Fibroblast of the conjunctiva (primary cell): ENCODE measurements at places on chromosomes 4 and X.

DNA sequence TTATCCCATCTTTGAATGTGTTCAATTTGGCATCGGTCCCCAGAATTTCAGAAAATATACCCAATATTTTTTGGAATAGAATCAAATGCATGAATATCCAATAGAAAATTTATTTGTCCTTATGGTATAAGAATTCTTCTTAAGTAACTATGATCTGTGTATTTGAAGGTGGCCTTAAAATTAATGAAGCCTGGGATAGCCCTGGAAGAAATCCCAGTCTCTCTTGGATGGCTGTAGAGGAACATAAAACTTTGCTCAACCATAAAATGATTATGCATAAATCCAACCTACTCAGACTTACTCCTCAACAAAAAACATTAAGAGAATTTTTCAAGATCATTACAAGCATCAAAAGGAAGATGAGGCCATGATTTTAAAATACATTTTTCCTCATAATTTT, 269.4 kb upstream of the SMIM31 start:
- DNase-seq = no peak

- no peak for DNase-seq
These were observed 56.0 kb downstream of the NOP14 start for GRCh38 chr4:2907226-2907625.

DNA sequence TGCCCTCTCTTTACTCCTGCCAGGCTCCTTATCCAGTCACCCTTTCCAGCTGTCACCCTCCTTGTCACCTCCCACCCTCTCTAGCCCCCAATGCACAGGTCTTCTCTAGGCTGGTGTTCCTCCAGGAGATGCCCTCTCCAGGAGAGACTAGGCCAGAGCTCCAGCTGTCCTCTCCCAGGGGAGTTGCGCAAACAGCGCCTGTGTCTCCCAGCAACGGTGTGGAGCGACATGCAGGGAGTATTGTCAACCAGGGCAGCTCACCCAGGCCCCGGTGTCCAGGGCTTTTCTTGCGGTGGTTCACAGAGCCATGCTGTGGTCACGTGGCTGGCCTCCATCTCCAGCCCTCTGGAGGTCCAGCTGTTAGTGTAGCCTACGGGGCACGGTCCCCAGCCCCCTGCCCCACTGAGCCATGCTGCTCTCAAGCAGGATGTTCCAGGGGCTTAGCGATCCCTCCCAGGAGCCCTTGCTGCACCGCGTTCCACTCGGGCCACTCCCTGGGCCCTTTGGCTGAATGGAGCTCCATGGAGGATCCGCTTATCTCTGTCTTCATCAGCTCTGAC, 34.8 kb downstream of the CCNQ start:
- DNase-seq = no peak

GRCh38 chrX:675279-675954, 44.8 kb downstream of the SHOX start:
- DNase-seq = no peak

DNA sequence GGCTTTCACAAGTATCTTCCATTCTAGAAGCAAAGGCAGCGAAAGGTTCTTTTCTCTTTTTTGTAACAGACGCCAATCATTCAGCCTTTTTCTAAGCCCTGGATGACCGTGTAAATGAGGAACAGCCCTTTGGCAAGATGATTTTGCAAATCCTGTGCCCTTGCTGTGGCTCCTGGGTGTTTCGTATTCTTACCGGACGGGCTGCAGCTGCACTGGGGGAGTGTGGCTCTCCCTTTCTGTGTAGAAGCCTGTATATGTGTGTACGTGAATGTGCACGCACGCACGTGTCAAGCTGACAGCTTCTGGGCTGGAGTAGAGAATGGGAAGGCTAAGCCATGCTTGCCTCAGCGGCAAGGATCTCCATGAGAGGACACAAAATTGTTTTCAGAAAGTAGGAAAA, 8.2 kb downstream of the GRPEL1 start:
- no peak for DNase-seq

DNA sequence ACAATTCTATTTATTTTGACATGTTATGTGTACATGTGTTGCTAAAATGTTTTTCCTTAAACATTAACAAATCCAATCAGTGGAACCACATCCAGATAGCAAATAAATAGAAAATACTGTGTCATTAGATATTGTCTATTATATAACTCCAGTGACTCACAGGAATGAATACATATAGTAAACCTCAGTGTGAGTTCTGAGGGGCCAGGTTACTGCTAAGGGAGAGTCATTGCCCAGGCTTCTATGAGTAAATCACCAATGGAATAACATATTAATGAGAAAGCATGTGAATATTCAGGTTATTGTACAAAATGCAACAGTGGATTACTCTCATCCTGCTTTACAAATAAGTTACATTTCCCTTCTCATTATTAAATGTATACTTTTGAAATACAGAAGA, 27.2 kb downstream of the TACR3 start:
- DNase-seq = no peak

- DNase-seq = no peak
These were observed 863.1 kb upstream of the FTHL17 start for GRCh38 chrX:31934842-31935370.
